ENCODE measurements at places on chromosomes 1 and 21. TPM values are rescaled to one million over a fixed set of nuclear protein-coding genes. Genes with fewer than 3 reads are reported as not detected.

DNA sequence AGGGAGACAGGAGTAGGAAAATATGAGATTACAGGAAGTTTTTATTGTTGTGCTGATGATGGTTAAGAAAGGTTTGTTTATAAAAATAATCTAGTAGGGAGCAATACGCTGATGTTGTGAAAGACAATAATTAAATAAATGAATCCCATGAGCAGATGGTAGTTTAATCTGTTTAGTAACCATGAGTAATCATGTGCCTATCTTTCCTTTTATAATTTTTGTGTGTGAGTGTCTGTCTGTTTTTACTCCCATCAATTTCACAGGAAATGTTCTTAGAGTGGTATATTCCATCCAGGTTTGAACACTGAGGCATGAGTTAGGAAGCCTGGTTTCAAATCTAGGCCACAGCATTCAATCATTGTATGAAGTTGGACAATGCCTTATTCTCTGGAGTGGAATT, 180.5 kb downstream of the OLFM3 start:
- DNase-seq: no peak

GRCh38 chr1:24858277-24858676, 71.8 kb downstream of the RUNX3 start:
- no peak for DNase-seq

DNA sequence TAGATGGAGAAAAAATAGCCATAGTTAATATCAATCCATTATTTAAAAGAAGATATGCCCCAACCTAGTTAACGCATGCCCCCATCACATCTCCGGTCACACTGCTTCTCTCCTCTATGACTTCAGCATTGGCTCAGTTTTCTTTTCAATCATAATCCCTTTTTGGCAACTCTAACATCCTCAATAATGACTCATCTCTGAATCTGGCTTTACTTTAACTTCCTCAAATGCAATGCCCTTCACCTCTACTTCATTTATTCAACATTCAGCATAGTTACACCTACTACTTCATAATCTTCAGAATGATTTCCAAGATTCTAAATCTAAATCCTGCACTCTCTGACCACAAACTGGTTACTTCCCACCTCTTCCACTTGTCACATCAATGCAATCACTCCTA, 417.3 kb downstream of the USH2A start:
- DNase-seq: no peak

DNA sequence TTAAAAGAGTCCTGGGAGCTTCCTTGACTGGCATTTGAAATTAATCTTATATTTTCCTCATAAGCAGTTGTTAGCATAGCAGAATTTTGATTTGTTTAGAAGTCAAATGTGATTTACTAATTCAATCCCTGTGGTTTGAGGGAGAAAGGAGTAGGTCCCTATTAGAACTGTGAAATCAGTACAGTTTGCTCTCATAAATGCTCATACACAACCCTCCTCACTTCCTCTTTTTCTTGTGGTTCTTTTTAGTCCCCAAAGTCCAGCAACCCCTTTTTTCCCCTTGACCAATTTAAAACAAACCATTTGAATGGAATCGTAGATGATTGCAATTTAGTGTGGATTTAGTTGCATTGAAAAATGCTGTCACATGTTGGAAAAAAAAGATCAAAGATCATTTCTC, 9.2 kb upstream of the IFI44 start:
- DNase-seq: no peak

DNA sequence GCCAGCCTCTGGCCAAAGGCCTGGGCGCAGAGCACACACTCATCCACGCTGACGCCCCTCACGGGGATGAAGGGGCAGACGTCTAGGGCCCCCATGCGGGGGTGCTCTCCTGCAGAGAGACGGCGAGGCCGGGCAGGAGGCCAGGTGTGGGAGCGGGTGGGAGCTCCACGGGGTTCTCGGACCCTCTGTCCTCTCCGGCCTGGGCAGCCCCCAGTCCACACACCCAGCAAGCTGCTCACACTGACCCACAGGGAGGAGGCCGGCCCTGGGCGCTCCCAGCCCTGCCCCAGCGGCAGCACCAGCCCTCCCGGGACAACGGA, 2.5 kb downstream of the FTCD start:
- no peak for DNase-seq

DNA sequence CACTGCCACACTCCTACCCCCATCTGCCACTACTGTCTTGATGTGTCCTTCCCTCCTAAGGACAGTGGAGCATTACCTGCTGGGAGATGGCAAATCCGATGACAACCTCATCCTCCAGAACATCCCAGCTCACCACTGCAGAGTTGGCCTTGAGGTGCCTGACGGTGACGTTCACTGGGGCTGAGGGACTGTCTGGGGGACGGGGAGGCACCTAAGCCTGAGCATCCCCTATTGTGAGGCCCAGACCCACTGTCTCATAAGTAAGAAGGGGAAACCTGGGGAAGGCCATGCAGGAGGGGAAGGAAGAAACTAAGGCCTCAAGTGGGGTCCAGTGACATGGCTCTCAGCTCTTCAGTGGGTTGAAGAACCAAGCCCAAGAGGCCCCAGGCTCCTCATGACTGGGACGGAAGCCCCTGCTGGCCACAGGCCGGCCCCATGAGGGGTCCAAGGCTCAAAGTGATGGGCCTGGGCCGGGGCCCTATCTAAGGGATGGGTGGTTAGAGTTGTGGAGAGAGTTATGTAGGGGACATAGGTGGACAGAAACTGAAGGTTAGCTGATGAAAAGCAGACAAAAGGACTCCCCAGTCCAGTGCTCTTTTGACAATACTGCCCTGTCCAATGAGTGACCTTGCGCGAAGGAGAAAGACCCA, 1.8 kb downstream of the FNDC5 start:
- no peak for DNase-seq

DNA sequence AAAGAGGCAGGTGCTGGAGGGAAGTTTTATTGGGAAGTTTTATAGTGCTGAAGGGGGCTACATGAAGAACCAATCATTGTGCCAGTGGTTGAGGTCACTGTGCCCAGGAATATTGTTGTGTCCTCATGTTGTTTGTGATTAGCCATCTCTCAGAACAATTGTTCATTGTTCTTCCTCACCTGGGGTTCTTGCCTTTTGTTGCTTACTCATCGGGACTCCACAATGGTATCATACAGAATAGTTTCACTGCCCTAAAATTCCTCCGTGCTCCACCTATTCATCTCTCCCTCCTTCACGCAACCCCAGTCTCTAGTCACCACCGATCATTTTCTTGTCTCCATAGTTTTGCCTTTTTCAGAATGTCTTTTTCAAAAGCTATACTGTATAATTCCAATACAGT, 38.9 kb upstream of the CDC14A start:
- DNase-seq: no peak

DNA sequence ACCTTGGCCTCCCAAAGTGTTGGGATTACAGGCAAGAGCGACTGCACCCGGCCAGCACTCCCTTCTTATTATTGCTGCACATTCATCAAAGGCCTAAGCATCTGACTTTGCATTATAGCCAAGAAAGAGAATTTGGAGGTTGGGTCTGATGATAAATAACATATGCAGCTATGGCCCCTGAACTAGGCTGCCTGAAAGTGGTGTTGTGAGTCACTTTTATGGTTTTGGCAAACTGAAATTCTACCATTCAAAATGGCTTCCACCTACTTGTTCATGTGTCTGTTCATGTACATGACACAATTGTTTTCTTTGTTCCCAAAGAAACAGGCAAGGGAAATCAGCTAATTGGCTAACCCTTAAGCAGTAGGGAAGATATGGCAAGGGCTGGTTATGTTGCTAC, 25.0 kb upstream of the UAP1 start:
- no peak for DNase-seq

DNA sequence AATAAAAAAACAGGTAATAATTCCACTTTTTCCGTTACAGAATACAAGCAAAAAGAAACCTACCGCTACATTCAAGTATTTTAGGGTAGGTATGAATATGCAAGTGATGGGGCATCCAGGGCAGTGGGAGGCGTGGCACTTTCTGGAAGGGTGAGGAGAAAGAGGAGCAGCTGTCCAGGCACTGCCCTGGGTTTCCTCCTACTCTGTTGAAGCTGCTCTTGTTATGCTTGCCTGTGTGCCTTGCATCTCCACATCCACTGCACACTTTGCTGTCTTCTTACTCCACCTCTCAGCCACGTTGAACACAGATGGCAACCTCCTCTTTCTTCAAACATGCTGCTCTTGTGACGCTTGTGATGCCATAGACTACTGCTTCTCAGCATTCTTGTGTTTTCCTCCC, 83.2 kb downstream of the RPE65 start:
- DNase-seq: no peak

DNA sequence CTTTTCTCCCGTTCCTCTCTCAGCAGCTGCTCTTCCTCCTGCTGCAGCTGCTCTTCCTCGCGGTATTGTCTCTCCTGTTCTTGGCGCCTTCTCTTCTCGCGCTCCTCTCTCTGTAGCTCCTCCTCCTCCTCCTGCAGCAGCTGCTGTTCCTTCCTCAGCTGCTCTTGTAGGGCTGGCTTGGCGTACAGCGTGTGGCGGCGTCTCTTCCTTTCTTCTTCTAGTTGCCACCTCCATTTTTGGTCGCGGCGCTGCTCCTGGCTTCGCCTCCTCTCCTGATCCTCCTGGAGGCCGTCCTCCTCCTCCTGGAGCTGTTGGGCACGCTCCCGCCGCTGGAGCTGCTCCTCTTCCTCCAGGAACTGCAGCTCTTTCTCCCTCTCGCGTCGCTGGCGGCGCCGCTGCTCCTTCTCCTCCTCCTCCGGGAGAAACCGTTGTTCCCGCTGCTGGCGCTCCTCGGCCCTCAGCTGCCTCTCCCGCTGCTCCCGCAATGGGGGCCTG, 4.8 kb downstream of the TCHH start:
- peak; percentile 5 for DNase-seq

- no peak for DNase-seq
These were observed 553.6 kb downstream of the NUF2 start for GRCh38 chr1:163875200-163875926.

GRCh38 chr1:19458815-19459417, 26.4 kb downstream of the CAPZB start:
- DNase-seq: no peak

DNA sequence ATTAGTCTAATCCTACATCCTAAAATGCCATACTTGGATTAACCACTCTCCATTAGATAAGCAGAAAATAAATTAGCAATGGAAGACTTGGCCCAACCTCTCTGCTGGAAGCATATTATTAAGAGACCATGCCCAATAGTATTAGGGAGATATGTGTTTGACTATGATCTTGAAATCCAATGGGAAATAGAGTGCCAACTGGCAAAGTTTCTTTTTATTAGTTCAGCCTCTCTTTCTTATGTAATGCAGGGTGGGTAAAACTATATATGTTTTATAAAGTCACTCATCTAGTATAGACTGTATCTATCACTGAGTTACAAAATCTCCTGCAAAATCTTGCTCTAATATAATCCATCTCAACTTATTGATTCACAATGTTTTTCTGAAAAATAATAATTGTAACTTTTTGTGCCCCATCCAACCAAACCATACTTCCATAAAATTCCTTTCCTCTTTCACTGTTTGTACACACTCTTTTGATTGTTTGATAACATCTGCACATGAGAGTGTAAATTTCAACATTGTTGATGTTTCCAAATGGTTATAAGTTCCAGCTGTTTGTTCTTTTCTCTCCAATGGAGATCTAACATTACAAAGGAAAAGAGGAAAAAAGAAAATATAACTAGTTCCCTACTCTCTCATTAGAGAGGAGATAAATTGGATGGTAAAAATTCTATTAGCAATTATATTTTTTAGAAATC, 408.1 kb upstream of the ADGRL2 start:
- no peak for DNase-seq

DNA sequence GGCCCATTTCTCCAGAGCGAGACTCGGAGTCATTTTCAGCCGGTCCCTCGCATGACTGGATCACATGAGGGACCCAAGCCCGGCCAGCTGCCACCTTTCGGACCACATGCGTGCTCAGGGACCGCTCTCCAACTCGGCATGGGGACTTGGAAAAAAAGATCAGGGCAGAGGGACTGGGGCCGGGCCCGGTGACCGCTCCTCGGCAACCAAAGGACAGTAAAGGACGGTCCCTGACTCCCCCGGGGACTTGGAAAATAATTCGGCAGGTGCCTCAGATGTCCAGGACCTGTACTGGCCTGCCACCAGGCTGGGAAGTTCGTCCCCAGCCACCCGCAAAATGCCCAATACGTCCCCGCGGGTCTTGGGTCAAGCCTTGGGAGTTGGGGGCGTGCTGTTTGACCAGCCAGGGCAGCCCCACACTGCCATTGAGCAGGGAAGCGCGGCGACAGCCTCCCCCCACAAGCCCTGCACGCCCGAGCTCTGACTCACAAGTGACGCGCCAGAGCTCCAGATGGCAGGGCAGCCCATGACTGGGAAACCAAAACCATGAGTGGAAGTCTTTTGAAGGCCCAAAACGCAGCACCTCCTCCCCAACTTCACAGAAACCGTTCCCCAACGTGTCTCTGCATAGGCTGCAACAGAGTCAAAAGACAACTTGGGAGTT, 134.5 kb downstream of the LIPI start:
- no peak for DNase-seq

GRCh38 chr1:228827019-228827418, 91.7 kb downstream of the RHOU start:
- no peak for DNase-seq

DNA sequence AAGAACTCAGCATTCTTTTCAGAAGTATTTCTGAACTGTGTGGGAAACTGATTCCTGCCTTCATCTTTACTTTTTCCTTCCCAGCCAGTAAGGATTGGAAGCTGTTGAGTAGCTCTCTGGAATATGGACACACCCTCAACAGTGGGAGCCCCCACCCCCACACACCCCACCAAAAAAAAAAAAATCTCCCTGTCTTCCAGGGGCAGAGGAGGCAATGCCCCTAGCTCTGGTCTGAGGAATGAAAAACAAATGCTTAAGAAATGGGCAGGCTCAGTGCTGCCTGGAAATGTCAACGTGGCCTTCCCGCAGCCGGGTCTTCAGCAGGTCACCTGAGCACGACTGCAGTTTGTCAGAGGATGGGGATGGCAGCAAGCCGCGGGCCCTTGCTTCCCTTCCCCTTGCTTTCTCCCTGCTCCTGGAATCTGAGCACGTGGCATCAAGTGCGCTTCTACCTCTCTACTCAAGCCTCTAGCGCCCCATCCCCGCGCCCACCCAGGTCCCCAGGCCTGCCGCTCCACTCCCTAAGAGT, 479 bp downstream of the RGS16 start:
- DNase-seq: no peak

The APCS gene
- total RNA-seq: not detected

The GRIK1 gene
- not detected for total RNA-seq

The PADI3 gene
- total RNA-seq: not detected

The PRRX1 gene
- total RNA-seq: not detected
